Activated effector memory CD4-positive, alpha-beta T cell treated with Interleukin-2 at 50 U/mL for 16 hours (primary cell): ENCODE measurements at places on chromosomes 16 and 17.

DNA sequence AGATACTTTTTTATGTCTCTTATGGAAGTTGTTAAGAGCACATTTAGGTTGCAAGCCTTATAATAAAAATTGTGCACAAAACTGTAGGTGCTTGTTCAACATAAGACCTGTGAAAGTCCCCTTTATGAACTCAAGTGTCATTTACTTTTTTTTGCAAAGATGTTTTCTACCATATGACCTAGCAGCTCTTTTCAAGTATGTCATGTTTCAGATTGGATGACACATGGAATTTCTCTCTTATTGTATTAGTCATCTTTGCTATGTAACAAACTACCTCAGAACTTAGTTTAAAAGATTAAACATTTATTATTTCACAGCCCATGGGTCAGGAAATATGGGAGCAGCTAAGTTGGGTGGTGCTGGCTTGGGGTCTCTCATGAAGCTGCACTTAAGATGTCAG, 57.9 kb downstream of the PHKB start:
- no peak for DNase-seq

GRCh38 chr16:5007256-5007655, 26.5 kb downstream of the NAGPA start:
- DNase-seq, result no peak

- DNase-seq, result no peak
Observed at GRCh38 chr17:7882068-7882467, 6.5 kb upstream of the CHD3 start.

GRCh38 chr16:1766701-1767100, 4.6 kb downstream of the NME3 start:
- DNase-seq, result no peak

GRCh38 chr16:49598383-49599170, 225.0 kb downstream of the C16orf78 start:
- no peak for DNase-seq

DNA sequence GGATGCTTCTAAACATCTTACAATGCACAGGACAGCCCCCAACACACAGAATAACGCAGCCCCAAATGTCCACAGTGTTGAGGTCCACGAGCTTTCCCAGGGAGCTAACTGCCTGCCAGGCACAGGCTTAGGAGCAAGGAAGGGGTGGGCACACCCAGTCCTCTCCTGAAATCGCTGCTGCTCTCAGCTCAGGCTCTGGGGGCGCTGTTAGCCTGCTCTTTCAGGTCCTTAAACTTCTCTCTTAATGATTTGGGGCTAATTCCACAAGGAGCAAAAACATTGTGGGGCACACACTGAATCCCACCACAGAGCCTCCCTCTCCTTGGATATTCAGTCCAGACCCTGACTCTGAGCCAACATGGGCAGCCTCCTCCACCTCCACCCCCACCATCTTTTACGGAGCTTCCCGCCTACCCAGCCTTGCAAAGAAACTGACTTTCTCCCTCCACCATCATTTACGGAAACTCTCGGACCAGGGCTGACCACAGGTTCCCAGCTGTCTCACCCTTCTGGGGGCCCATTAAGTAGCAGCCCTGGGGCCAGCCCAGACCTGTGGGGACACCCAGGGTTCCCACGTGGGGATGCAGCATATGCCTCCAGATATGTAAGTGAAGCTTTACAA, 1.1 kb downstream of the CD300H start:
- no peak for DNase-seq

- no peak for DNase-seq
Observed at GRCh38 chr16:79672524-79672923, 72.0 kb upstream of the MAF start.
